ENCODE measurements at places on chromosomes 2 and 18. TPM values are rescaled to one million over a fixed set of nuclear protein-coding genes. Genes with fewer than 3 reads are reported as not detected.

The RNF138 gene
- 20.8 TPM for total RNA-seq

The TEX261 gene
- total RNA-seq, result 48.8 TPM

The SCG2 gene
- 0.66 TPM for total RNA-seq

The RAB17 gene
- total RNA-seq, result 39.7 TPM

The ZNF407 gene
- 30.1 TPM for total RNA-seq

The SULT1C2 gene
- 1.9 TPM for total RNA-seq

DNA sequence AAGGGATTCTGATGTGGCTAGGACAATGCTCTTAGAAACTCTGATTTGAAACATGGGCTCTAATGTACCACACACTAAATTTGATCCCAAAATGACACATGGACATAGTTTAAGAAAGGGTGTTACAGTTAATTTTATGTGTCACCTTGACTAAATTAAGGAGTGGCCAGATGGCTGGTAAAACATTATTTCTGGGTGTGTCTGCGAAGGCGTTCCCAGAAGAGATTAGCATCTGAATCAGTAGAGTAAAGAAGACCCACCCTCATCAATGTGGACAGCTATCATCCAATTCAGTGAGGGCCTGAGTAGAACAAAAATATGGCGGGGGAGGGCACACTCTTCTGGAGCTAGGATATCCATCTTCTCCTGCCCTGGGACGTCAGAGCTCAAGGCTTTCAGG, 283.1 kb upstream of the CHAC2 start:
- no peak overlapping the region for H3K27ac ChIP-seq
- no peaks in the 10 kb centered on the region for H3K27me3 ChIP-seq
- H3K4me1 ChIP-seq, result no peaks in the 10 kb centered on the region
- DNase-seq, result no peak

GRCh38 chr2:172464400-172465129, 37.2 kb downstream of the ITGA6 start:
- no peaks in the 10 kb centered on the region for H3K36me3 ChIP-seq
- no peak for DNase-seq
- H3K4me3 ChIP-seq, result no peak overlapping the region
- peak overlapping the region; percentile 41 for H3K27ac ChIP-seq
- peaks cover 3% of the 10 kb centered on the region for H3K27me3 ChIP-seq

DNA sequence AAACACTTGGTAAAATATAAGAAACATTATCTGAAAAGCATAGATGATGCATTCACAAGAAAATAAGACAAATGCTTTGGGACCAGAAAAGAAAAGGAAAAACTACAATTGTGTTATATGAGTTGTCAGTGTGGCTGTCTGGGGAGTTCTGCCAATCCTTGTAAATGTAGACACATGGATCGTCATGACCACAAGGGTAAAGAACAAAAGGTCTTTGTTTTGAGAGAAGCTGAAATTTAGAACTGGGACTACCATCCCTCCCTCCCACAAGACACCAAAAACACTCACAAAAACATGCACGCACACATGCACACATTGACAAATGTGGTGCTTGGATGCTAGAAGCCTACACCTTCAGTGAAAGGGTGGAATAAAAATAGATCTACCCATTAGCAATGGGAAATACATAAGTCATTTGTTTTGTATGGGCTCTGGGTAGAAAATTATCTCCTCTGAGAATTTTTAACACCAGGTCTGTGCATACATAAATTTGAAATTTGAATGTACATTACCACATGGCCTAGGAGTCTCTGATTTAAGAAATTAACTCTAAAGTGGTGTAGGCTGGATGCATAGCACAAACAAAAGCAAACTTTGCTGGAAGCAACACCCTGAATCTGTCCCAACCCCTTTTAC, 266.2 kb upstream of the SLC39A10 start:
- no peak for DNase-seq
- H3K27ac ChIP-seq, result no peak overlapping the region
- no peaks in the 10 kb centered on the region for H3K36me3 ChIP-seq
- H3K27me3 ChIP-seq, result no peaks in the 10 kb centered on the region
- no peaks in the 10 kb centered on the region for H3K4me1 ChIP-seq
- H3K4me3 ChIP-seq, result no peak overlapping the region

DNA sequence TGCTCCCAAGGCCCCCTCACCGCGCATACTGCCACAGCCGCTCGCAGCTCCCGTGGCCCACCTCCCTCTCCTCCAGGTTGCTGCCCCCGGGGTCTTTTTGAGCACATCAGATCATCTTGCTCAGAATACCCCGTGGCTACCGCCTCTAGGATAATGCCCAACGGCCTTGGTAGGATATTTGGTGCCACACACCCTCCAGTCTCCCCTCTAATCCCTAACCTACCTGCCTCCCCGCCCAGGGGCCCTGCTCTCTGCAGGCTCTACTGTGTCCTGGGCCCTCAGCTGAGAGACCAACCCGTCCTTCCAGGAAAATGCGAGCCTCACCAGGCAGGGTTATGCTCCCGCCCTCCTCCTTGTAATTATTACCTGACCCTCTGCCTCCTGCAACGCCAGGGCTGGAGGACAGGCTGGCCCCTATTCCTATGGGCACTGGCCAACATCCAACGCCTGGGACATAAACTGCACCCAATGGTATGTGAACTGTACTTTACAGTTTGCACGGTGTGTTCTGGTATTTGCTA, 1.5 kb upstream of the MTCL1 start:
- H3K4me3 ChIP-seq, result no peak overlapping the region
- H3K27ac ChIP-seq, result peak overlapping the region; percentile 88
- H3K27me3 ChIP-seq, result no peaks in the 10 kb centered on the region

DNA sequence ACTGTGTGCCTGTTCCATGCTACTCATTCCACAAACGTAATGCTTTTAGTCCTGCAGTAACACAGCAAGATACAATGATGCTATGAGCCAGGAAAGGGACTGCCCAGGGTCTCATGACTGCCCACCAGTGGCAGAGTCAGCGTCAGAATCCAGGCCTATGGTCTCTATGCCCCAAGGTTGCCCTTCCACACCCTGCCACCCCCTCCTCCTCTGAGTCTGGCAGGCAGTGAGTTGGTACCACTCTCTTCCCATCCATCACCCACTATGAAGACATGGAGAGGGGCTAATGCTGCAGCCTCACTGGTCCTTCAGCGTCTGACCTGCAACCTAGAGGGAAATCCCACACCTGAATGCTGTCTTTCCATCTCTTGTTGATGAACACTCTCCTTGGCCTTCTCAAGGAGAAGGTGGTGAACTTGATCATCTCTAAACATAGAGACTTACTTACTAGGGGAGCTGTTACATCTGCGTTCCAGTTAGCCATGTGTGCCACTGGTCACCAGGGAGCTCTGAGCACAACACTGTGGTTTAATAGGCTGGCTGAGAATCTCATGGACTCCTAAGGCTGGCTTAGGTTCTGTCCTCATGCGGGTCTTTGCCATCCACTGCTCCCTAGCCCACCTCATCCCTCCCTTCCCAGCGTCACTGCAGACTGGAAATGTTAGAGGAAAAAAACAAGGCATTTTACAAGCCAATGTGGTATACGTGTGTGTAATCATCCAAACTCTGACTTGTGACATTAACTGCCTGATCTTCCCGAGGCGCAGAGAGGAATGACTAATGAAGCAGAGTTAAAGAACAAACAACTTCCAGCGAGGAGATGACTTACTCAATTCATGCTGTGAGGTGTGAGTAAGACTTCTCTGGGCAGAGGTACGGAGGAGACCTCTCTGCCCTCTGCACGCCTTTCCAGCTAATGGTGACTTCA, 28.8 kb downstream of the STEAP3 start:
- DNase-seq, result no peak
- no peaks in the 10 kb centered on the region for H3K36me3 ChIP-seq
- H3K4me1 ChIP-seq, result no peaks in the 10 kb centered on the region
- H3K4me3 ChIP-seq, result no peak overlapping the region

DNA sequence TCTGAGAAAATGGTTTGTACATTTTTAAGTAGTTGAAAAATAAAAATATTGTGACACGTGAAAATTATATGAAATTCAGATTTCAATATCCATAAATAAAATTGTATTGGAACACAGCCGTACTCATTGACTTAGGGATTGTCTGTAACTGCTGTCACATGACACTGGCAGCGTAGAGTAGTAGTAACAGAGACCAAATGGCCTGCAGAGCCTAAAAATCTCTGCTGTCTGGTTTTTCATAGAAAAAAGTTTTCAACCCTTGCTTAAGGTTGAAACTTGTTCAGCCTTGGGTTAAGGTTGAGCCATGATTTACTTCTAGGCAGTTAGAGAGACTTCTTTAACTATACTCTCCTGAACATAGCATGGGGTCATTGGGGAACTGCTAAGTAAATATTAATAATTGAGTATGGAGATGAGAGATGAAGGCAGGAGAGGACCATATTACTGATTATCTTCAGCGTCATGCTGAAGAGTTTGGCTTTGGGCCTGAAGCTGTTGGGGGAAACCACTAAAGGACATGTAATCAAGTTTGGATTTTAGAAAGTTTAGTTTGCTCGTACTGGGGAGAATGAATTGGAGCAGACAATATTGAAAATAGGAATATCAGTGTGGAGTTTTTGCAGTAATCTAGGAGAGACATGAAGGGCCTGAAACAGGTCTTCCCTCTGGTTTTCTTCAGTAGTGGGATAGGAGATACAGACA, 16.2 kb downstream of the EML4 start:
- DNase-seq, result no peak
- no peak overlapping the region for H3K27ac ChIP-seq
- H3K4me1 ChIP-seq, result no peaks in the 10 kb centered on the region
- no peaks in the 10 kb centered on the region for H3K27me3 ChIP-seq

GRCh38 chr2:67948506-67948905, 114.3 kb downstream of the C1D start:
- H3K4me1 ChIP-seq, result no peaks in the 10 kb centered on the region
- H3K27me3 ChIP-seq, result no peaks in the 10 kb centered on the region
- DNase-seq, result no peak

GRCh38 chr2:73488079-73488478, 102.4 kb downstream of the ALMS1 start:
- no peak for DNase-seq
- H3K36me3 ChIP-seq, result peaks cover 4% of the 10 kb centered on the region
- no peaks in the 10 kb centered on the region for H3K4me1 ChIP-seq
- no peak overlapping the region for H3K4me3 ChIP-seq
- no peak overlapping the region for H3K27ac ChIP-seq

- no peaks in the 10 kb centered on the region for H3K4me1 ChIP-seq
- no peak overlapping the region for H3K27ac ChIP-seq
- H3K4me3 ChIP-seq, result no peak overlapping the region
Measured at GRCh38 chr2:169928463-169928864, 101.2 kb downstream of the UBR3 start.

- H3K27me3 ChIP-seq, result no peaks in the 10 kb centered on the region
- no peaks in the 10 kb centered on the region for H3K4me1 ChIP-seq
- H3K36me3 ChIP-seq, result no peaks in the 10 kb centered on the region
- H3K4me3 ChIP-seq, result no peak overlapping the region
- no peak overlapping the region for H3K27ac ChIP-seq
Measured at GRCh38 chr2:147297820-147298219, 547.0 kb upstream of the ACVR2A start.

DNA sequence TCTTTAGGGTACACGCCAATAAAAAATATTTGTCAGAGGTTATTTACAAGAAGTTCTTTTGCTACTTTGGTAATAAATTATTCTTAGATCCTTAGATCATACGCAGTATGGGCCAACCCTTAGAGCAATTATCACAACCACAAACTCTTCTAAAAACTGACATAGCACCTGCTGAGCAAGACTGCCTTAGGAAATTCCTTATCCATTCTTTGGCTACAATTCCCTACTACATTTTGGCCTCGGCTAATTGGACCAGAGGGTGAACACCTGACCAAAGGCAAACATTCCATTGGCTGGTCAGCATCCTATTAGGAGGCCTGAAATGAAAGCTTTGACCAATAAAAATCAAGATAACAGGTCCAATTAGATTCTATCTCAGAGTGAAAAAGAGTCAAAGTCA, 147.6 kb upstream of the CCDC68 start:
- no peak overlapping the region for H3K4me3 ChIP-seq
- no peak for DNase-seq
- no peak overlapping the region for H3K27ac ChIP-seq
- H3K4me1 ChIP-seq, result no peaks in the 10 kb centered on the region
- no peaks in the 10 kb centered on the region for H3K27me3 ChIP-seq

- H3K27ac ChIP-seq, result no peak overlapping the region
- no peak overlapping the region for H3K4me3 ChIP-seq
- no peaks in the 10 kb centered on the region for H3K27me3 ChIP-seq
- H3K4me1 ChIP-seq, result no peaks in the 10 kb centered on the region
- no peak for DNase-seq
Measured at GRCh38 chr2:179604598-179604997, 256.8 kb downstream of the ZNF385B start.

DNA sequence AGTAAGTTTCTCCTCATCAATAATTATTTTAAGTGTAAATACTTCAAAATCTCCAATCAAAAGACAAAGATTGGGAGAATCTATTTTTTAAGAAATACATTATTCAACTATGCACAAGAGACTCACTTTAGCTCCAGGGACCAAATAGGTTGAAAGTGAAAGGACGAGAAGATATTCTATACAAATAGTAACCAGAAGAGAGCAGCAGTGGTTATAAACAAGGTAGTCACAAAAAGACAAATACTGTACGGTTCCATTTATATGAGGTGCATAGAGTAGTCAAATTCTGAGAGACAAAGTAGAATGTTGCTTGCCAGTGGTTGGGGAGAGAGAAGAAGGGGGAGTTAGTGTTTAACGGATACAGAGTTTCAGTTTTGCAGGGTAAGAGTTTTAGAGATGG, 69.8 kb downstream of the POU3F3 start:
- no peak overlapping the region for H3K27ac ChIP-seq
- no peaks in the 10 kb centered on the region for H3K27me3 ChIP-seq
- H3K36me3 ChIP-seq, result no peaks in the 10 kb centered on the region
- no peaks in the 10 kb centered on the region for H3K4me1 ChIP-seq
- H3K4me3 ChIP-seq, result no peak overlapping the region
- no peak for DNase-seq

DNA sequence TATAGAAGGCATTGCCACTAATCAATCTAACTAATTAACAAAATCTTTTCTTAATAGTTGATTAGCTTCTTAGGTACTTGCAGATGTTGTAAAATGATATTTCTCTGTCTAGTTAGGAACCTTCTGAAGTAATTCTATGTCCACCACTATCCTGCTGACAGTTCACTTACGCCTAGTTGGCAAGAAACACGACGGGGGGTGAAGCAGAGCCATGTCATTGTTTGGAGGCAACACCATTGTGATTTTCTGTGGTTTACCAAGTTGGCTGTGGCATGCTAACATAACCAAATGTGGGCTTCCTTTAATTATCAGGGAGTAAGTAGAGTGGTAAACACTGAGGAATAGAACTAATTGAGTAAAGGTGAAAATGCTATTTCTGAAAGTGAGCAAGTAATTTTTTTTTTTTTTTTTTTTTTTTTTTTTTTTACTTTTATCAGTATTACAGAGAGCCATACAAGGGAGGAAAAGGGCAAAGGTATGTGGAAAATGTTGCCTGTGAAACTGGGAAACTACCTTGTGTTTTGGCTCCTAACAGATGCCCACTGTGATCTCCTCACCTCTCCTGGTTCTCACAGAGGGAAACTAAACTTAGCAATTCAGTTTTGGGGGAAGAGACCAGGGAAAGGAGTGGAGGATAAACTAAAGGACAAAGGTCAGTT, 126.8 kb downstream of the MEIS1 start:
- no peak overlapping the region for H3K4me3 ChIP-seq
- DNase-seq, result no peak
- H3K4me1 ChIP-seq, result no peaks in the 10 kb centered on the region
- H3K36me3 ChIP-seq, result no peaks in the 10 kb centered on the region
- no peak overlapping the region for H3K27ac ChIP-seq
- H3K27me3 ChIP-seq, result no peaks in the 10 kb centered on the region
